BJ (cell line): ENCODE measurements at places on chromosomes 6 and 20.

GRCh38 chr6:159826968-159827647, 27.0 kb downstream of the PNLDC1 start:
- DNase-seq, result no peak

- DNase-seq, result no peak
Measured at GRCh38 chr6:25623879-25624278, 28.1 kb upstream of the SCGN start.

GRCh38 chr6:37698264-37699137, 818 bp upstream of the MDGA1 start:
- no peak for DNase-seq

GRCh38 chr6:116881236-116881635, 4.2 kb downstream of the RFX6 start:
- no peak for DNase-seq

- DNase-seq, result no peak
Measured at GRCh38 chr20:50679753-50680104, 11.6 kb downstream of the RIPOR3 start.

DNA sequence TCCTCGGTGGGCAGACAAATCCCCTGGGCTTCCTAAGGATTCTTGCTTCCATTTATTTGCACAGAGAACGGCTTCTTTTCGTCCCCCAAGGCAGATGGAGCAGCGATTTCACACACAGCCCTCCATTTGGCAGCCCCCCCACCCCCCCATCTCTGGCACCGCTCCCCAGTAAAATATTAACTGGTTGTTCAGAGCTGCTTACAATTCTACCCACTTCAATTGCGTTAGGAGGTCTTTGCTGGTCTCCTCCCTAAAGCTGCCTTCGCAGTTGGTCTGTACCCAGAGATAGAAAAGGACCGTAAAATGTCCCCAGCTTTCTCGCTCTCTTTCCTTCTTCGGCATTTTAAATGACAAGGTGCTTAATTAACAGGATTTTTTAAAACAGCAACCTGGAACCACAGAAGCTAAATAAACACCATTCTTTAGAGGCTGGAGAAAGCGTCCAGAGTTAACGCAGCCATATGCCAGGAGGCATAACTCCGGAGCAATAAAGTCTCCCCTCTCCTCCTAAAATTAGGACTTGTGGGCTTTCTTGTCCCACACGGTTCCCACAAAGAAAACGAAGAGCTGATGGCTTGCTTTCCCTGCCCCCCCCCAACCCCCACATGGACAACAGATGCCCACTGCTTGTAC, 1.7 kb upstream of the ZMYND8 start:
- no peak for DNase-seq

DNA sequence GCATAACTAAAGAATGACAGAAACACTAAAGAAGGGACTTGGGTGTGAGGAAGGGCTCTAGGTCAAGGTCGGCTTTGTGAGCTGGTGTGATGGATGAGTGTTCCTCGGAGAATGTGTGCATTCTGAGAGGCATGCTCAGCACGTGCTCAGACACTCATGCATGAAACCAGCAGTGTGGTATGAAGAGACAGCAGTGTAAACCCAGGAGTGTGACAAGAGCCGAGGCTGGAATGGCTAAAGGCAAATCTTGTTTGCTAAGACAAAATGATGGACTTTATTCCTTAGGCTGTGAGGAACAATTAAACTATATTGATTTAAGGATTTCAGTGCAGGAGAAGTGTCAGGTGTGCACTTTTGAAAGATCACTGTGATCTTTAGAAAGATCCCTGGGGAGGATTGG, 107.4 kb upstream of the MAP7 start:
- DNase-seq, result no peak

GRCh38 chr6:90261801-90262200, 34.8 kb downstream of the BACH2 start:
- no peak for DNase-seq

- DNase-seq, result no peak
Measured at GRCh38 chr20:61662226-61662967, 403.3 kb downstream of the TAF4 start.

DNA sequence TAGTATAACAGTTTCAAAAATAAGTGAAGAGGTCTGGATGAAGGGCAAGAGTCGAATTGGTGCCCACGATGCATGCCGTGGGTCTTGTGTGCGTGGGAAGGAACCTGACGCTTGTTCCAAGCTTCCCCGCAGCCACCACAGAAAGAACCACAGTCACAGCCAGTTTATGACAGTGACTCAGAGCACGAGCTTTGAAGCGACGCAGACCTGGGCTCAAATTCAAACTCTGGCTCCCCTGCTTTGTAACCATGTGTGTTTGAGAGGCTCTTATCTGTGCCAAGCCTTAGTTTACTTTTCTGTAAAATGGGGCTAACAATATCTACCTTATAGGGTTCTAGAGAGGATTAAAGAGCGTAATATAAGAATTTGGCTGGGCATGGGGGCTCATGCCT, 65.5 kb downstream of the SYNJ2 start:
- peak; percentile 81 for DNase-seq

DNA sequence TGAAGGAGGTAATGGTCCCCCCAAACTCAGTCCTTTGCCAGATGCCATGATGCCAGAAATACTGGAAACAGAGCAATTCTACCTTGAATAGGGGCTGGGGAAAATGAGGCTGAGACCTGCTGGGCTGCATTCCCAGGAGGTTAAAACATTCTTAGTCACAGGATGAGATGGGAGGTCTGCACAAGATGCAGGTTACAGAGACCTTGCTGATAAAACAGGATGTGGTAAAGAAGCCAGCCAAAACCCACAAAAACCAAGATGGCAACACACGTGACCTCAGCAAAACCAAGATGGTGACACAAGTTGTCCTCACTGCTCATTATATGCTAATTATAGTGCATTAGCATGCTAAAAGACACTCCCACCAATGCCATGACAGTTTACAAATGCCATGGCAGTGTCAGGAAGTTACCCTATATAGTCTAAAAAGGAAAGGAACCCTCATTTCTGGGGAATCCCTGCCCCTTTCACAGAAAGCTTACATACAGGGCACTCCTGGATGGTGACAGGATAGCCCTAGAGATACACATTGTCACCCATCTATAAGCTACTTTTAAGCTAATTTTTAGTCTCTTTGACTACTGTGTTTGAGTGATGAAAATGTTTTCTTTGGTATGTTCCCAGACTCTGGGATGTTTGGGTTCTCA, 979.7 kb downstream of the TBC1D32 start:
- DNase-seq, result no peak

- no peak for DNase-seq
Measured at GRCh38 chr6:118304321-118304720, 243.8 kb upstream of the PLN start.

GRCh38 chr20:33866398-33867100, 55.4 kb downstream of the CHMP4B start:
- no peak for DNase-seq

DNA sequence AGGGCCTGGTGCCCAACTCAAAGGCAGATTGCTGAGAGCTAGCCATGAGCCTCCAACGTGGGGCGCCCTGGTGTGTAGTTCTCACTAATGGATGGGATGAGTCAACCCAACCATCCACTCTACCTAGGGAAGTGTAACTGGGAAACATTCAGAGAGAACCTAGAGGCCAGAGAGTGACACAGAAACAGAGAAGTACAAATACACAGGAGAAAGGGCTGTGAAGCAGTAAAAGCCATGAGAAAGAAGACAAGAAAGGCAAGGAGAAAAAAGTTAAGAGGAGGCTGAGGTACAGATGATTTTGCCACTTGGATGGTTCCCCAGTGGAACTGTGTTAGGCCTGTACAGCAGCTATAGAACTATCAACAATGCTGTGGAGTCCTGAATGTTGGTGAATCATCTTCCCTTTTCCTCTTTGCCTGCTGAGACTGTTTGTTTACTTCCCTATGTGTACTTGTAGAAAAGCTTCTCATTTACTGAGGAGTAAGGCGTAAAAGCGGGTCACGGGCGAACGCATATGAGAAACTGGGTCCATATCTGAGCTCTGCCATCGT, 39.0 kb downstream of the MAN1A1 start:
- no peak for DNase-seq

- no peak for DNase-seq
Measured at GRCh38 chr6:75350808-75351207, 66.2 kb upstream of the TMEM30A start.

DNA sequence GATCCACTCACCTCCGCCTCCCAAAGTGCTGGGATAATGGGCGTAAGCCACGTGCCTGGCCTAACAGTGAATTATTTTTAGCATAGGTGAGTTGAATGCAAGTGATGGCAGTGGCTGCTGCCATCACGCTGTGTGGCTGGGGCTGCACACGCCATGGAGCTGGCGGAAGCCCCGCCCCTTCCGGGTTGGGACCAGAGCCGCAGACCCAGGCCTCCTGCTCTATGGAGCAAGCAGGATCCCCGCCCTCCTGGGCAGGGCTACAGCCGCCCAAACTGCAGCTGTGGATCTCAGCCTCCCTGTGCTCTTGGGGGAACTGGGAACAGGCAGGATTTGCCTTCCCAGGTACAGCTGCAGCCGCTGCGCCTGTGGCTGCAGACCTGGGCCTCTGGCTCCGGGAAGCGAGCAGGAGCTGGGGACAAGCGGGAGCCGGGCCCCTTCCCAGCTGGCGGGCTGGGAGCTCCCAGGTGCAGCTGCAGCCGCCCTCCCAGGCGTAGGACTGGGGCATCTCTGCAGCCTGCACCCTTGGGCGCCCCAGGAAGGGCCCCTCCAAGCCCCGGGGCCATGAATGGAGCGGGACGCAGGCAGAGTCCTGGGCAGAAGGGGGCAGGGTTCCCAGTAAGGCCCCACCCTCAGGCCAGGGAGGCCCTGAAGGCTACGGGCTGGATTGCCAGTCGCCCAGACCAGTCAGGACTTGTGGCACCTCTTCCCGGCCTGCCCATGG, 30.9 kb upstream of the SLA2 start:
- DNase-seq, result no peak

DNA sequence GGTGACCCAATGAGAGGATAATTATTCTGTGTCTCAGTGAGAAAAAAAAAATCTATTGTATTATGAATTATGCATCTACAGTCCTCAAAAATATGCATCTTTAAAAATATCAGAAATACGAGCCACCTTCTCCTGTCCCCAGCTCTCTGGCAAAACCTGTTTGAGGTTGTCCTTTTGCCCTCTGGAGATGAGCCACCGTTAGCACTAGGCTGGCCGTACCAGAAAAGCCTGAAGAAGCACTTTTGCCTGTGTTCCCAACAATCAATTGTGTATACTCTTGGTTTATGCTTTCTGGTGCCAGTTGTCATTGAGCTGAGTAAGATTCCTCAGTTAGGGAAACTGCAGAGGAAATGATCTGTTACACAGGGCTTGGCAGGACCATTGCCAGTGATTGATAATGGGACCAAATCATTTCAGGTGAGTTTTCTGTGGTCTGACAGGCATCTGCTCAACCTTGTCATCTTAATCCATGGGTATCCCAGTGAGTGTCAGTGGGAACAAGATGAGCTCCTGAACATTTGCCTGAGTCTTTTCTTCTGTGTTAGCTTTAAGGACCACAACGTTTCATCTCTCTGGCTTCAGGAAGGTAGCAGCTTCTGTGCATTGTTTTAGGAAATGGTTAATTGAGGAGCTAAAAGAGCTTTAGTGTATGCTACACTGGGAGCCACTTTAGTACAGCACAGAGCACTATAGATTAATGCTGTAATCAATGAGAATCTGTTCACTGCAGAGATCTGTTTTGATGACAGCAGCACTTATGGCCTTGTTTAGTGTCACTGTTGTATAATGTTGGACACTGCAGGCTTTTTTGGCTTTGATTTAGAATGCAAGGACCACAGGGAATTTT, 330.1 kb downstream of the RIMS1 start:
- no peak for DNase-seq

- DNase-seq, result no peak
Measured at GRCh38 chr20:32752458-32753250, 9.4 kb upstream of the COMMD7 start.

DNA sequence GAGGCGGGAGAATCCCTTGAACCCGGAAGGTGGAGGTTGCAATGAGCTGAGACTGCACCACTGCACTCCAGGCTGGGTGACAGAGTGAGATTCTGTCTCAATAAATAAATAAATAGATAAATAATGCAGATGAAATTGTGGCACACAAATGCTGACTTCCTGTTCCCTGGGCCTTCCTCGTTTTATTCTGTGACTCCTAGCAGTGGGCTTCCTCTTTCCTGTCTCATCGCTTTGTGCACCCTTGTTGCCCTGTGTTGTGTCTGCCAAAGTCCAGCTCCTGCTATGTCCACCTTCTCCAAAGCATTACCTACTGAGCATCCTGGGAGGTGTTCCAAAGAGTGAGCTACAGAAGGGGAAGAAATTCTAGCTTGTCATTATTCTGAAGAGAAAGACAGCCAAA, 100.2 kb upstream of the TIAM2 start:
- no peak for DNase-seq

- DNase-seq, result no peak
Measured at GRCh38 chr6:29943053-29943966, 978 bp downstream of the HLA-A start.

DNA sequence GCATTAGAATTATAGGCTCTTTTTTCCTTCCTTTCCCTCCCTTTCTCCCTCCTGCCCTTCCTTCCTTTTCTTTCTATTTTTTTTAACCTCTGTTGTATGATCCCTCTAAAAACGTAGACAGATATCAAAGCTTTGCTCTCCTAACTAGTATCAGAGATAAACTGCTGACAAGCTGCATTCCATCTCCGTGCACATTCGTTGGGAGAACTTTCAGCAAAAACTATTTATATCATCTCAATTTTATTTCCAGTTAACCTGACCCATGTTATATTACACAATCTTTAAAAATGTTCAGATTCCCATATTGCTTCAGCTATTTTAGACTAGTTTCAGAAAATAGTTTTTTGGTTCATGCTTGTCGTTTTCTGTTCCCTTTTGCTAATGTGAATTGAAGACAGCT, 47.3 kb downstream of the RNF217 start:
- no peak for DNase-seq

GRCh38 chr6:160388922-160389321, 40.7 kb downstream of the SLC22A3 start:
- DNase-seq, result no peak

GRCh38 chr20:623704-624103, 13.6 kb upstream of the TCF15 start:
- DNase-seq, result no peak

GRCh38 chr6:131755597-131755996, 44.8 kb upstream of the CTAGE9 start:
- DNase-seq, result peak; percentile 93

- DNase-seq, result peak; percentile 28
Measured at GRCh38 chr6:155523821-155524651, 68.4 kb upstream of the NOX3 start.

DNA sequence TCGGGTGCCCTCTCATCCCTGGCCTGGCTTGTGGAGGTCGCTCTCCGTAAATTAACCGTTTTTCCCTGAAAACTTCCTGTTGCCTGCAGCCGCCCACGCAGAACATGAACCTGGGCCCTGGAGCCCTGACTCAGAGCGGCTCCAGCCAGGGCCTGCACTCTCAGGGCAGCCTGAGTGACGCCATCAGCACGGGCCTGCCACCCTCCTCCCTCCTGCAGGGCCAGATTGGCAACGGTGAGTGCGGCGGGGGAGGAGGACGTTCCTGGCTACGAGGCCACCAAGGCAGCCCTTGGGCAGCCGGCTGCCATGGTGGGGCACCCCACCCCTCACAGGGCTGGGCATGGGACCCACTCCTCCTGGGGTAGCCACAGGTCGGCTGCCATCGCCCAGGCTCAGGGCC, 17.8 kb downstream of the SS18L1 start:
- no peak for DNase-seq

- no peak for DNase-seq
Measured at GRCh38 chr6:4884646-4885340, 108.6 kb downstream of the CDYL start.
